ENCODE measurements at places on chromosomes 11 and 22.

- no peak for DNase-seq
Measured at GRCh38 chr11:28666632-28667031, 558.4 kb downstream of the METTL15 start.

- peak; percentile 55 for DNase-seq
Measured at GRCh38 chr22:24803064-24803542, 2.9 kb upstream of the SGSM1 start.

DNA sequence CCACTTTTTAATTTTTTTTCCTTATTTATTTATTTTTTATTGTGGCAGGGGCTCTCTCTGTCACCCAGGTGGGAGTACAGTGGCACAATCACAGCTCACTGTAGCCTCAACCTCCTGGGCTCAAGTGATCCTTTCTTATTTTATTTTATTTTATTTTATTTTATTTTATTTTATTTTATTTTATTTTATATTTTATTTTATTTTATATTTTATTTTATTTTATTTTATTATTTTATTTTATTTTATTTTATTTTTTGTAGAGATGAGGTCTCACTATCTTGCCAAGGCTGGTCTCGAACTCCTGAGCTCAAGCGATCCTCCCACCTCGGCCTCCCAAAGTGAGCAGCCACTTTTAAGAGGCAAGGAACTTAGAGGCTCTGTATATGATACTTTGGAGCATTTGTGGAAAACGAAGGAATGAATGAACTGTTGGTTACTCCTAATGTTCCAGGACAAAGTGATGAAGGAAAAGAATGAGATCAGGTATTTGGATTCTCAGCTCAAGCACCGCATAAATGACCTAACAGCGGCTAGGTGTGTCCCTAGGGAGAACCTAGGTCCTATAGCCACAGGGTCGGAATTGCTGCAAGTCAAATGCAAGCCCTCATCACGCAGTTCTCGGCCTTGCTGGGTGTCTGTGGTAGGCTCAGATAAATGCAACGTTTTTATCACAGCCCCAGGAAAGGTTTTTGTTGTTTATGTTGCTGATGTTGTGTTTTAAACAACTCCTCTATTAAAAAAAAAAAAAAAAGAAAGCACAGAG, 36.5 kb downstream of the ASCL2 start:
- DNase-seq, result no peak

GRCh38 chr11:8989453-8989852, 14.3 kb downstream of the NRIP3 start:
- DNase-seq, result no peak

- peak; percentile 53 for DNase-seq
Measured at GRCh38 chr11:9758637-9759518, 95.0 kb downstream of the SWAP70 start.

- no peak for DNase-seq
Measured at GRCh38 chr11:115918576-115918975, 414.4 kb upstream of the CADM1 start.

GRCh38 chr22:48700566-48701295, 1126.9 kb downstream of the BRD1 start:
- DNase-seq, result no peak

GRCh38 chr11:7486781-7487140, 1.5 kb downstream of the OLFML1 start:
- no peak for DNase-seq

DNA sequence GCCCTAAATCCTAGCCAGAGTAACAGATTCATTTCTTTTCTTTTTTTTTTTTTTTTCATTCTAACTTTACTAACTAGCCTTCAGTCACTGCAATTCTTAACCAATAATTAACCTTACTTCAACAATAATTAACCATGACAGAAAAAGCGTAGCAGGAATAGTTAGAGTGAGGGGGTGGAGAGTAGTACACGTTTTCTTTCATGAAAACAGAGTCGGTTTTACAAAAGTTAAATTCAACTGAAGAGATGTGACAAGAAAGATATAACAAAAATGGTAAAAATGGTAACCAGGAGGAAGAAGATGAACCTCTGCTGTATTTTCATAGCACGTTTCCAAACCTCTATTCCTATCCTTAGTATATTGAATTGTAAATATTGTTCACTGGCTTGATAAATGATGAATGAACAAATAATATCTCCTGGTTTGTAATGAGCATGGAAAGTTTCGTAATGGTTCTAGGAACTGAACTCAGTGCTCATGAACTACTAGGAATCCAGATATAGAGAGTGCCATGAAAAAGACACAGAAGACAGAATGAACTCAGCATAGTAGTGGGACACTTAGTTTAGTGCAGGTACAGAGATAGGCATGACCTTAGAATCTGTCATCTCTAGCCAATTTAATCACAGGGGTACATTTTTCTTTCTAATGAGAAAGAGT, 116.5 kb upstream of the ANO5 start:
- no peak for DNase-seq

DNA sequence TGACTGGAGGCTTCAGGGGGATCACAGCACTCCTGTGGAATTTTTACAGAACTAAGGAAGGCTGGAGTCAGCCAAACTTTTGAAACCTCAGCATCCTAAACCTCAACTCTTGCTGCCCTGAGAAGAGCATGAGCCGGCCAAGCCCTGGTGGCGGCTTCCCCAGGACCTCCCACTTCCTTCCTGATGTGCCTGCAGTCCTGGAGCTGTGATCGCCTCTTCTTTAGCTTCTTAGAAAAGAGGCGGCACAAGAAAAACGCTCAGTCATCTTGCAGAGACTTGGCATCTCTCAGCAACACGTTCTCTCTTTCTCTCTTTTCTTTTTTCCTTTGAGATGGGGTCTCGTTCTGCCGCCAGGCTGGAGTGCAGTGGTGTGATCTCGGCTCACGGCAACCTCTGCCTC, 40.4 kb upstream of the AMPD3 start:
- DNase-seq, result no peak

- DNase-seq, result no peak
Measured at GRCh38 chr11:1763336-1763795, 361 bp downstream of the CTSD start.

DNA sequence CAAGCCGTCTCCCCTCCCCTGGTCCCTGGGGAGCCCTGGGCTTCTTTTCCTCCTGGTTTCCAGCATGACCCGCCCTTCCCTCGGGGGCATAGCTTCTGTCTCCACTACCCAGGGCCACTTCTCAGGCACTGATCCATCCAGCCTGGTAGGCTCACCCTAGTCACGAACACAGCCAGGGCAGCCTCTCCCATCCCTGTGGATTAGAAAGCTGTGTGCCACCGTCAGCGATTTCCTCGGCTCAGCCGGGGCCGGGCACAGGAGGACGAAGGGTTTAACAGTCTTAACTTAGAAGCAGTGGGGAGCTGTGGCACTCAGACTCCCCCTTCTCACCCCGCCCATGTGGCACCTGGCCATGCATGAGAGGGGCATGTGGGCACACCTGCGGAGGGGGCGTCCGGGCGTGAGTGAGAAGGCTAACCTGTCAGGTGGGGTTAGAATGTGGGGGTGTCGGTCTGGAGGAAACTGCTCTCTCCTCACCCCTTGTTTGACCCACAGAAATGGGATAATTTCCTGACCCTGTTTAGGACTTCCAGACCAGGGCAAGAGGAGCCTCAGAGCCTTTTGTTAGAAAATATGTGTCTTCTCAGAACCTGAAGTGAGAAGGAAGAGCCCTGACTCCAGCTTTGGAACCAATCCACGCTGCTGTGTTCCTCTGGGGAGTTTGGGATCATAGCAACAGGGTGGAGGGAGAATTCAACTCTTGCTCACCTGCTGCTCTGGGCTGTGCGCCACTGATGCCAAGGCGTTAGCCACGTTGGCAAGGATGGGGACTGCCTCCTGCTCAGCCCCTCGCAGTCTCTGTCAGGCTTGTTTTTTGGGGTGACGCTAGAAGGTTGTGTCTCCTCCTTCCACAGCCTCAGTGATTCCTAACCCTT, 14.6 kb downstream of the GLB1L2 start:
- no peak for DNase-seq

DNA sequence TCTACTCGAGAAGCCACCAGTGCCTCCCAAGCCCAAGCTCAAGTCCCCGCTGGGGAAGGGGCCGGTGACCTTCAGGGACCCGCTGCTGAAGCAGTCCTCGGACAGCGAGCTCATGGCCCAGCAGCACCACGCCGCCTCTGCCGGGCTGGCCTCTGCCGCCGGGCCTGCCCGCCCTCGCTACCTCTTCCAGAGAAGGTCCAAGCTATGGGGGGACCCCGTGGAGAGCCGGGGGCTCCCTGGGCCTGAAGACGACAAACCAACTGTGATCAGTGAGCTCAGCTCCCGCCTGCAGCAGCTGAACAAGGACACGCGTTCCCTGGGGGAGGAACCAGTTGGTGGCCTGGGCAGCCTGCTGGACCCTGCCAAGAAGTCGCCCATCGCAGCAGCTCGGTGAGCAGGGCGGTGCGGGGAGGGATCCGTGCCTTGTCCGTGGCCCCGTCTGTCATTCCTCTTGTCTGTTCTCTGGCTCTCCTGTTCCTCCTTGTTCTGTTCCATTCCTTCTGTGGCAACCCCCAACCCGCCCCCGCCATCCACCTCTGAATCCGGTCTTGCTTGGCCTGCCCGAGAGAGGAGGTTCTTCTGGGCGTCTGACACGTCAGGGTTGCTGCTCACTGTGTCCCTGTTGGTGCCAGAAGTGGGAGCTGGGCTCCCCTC, 15.8 kb upstream of the ACR start:
- DNase-seq, result no peak

DNA sequence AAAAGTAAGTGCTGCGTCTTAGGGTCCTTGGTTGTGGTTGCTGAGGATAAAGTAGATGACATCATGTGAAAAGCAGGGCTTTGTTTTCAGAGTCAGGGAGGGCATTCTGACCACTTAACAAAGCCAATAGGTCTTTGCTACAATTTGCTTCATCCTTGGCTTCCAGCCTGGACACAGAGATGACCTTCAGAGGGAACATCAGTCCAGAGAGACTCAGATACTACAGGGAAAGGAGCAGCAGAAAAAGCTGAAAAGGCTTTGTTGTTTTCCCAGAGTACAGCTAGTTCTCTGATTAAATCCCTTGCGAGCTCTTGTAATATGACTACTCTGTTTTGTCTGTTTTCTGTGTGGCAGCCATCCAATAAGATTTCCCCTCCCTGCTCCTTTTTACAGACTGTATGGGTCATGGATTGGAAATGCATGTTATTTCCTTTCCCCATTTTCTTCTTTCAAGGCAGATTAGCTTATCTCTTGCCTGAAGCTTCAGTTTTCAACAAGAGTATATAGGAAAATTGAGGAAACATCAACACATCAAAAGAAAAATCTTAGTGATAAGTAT, 31.9 kb downstream of the ATG13 start:
- DNase-seq, result no peak

- DNase-seq, result peak; percentile 49
Measured at GRCh38 chr22:31286360-31287255, 5.7 kb downstream of the PIK3IP1 start.

- DNase-seq, result no peak
Measured at GRCh38 chr11:23138761-23139160, 278.5 kb upstream of the CCDC179 start.

DNA sequence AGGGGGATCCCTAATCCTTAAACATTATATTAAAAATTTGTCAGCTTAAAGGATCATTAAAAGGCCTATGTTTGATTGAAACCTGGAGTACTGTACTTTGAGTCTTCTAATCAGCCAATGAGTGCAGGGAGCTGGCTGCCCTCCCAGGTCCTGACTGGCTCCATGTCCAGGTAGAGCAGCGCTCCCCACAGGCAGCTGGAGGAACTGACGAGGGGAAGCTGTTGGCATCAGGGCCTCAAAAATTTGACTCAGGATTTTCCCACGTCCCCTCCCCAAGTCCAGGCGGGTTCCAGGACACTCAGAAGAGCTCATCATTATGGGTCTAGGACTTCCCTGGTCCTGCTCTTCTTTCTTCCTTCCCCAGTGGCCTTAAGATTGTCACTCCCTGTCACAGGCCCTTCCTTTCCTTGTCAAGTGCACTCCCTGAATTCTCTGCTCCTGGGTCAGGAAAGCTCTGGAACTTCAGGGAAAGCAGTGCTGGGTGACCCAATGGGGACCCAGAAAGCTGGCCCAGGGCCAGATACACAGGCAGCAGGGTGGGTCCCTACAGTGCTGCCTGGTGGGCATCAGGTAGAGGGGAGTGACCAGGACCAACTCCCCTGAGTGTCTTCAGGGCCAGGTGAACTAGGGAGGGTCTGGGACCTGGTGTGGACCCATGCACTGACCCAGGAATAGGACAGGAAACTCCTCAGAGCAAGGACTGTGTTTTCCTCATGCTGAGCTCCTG, 65.5 kb downstream of the GGTLC2 start:
- DNase-seq, result no peak

DNA sequence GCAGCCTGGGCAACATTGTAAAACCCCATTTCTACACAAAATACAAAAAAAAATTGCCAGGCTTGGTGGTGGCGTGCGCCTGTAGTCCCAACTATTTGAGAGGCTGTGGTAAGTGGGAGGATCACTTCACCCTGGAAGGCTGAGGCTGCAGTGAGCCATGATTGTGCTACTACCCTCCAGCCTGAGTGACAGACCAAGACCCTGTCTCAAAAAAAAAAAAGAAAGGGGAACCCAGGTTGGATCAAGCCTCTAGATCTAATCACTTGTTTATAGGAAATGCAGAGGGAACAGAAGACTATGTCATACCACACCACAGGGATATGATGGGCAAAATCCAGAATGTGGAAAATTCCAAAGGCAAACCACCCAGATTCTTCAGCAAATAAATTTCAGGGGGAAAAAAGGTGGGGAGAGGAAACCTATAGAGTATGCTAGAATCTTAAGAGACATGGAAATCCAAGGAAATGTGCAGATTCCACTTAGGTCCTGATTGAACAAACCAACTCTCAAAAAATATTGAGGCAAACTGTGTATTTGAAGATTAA, 16.5 kb upstream of the MALAT1 start:
- no peak for DNase-seq

DNA sequence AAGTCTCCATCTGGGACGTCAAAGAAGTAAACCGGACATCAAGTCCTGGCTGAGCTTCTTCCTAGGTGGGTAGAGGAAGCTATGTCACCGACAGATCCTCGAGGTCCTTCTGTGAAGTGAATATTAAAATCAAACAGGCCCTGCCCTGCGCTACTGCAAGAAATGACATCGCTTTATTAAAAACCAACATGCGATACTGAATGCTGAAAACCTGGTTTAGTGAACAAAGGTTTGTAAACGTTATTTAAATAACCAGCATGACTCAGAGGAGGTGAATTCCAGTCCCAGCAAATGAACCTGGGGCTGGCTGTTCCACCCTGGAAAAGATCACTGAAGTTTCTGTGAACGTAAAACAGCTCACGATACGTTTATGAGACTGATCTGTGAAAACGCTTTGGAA, 645 bp downstream of the RTCB start:
- DNase-seq, result no peak

DNA sequence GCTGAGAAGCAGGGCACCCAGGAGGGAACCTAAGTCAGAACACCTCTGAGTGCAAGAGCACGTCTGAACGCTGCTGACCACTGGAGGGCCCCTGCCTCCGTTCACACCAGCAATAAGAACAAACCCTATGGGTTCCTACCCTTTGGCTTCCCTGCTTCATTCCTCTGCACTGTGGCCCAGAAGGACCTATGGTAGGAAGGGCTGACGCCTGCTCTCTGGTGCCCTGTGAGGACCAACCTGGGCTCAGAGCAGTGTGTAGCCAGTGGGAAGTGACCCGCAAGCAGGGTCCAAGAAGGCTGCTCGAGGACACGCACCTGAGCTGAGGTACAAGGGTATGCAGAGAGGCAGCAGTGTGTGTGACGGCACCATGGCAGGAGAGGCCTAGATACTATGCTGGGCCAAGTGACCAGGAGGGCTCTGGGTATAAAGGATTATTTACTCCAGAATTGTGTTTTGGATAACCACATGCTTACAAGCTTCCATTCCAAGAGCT, 68.8 kb upstream of the CLTCL1 start:
- DNase-seq, result no peak

Measured in stimulated activated CD4-positive, alpha-beta T cell treated with anti-CD3 and anti-CD28 coated beads, Interleukin-4, amount 100 ng/mL, for 48 hours (primary cell).